ENCODE measurements at places on chromosomes 6 and 20.

GRCh38 chr6:130982941-130983456, 80.0 kb downstream of the EPB41L2 start:
- DNase-seq: no peak

DNA sequence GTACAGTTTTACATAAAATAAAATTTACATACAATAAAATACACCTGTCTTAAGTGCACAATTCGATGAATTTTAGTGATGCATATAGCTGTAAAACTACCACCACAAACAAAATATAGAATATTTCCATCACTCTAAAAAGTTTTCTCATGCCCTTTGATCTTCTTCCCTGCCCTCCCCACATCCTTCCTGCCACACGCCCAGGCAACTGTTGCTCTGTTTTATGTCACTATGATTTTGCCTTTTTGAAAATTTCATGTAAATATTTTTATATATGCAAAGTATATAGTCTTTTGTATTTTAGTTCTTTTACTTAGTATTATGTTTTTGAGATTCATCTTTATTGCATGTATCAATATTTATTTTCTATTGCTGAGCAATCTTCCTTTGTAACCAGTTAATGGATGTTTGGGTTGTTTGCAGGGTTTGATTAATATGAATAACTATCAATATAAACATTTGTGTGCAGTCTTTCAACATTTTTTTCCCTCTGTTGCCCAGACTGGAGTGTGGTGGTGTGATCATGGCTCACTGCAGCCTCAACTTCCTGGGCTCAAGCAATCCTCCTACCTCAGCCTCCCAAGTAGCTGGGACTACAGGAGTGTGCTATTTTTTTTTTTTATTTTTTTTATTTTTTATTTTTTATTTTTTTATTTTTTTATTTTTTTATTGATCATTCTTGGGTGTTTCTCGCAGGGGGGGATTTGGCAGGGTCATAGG, 23.8 kb upstream of the SAMHD1 start:
- peak; percentile 52 for DNase-seq

- no peak for DNase-seq
These were observed 255.6 kb upstream of the TAB2 start for GRCh38 chr6:149061930-149062329.

- DNase-seq: no peak
These were observed 25.3 kb downstream of the SNX5 start for GRCh38 chr20:17943343-17943742.

DNA sequence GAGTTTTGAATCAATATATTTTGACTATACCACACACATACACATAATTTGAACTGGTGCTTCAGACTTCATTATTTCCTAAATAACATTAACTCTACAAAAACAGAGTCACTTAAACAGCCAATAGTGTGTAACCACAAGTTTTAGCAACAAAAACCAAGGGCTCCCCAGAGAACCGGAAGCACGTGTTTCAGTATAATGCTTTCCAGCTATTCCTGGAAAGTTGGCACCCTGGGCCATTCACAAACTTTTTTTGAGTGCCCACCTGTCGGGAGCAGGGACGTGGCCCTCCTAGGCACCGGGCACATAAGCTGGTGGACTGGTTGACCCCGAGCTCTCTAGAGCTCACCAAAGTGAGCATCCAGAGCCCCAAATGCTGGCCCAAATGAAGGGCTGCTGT, 1.9 kb upstream of the SLC35D3 start:
- peak; percentile 11 for DNase-seq

Measured in lung microvascular endothelial cell (primary cell).